NCI-H1436 treated with DMSO at 0.1 percent for 48 hours (cell line): ENCODE measurements at places on chromosomes 5 and 9.

DNA sequence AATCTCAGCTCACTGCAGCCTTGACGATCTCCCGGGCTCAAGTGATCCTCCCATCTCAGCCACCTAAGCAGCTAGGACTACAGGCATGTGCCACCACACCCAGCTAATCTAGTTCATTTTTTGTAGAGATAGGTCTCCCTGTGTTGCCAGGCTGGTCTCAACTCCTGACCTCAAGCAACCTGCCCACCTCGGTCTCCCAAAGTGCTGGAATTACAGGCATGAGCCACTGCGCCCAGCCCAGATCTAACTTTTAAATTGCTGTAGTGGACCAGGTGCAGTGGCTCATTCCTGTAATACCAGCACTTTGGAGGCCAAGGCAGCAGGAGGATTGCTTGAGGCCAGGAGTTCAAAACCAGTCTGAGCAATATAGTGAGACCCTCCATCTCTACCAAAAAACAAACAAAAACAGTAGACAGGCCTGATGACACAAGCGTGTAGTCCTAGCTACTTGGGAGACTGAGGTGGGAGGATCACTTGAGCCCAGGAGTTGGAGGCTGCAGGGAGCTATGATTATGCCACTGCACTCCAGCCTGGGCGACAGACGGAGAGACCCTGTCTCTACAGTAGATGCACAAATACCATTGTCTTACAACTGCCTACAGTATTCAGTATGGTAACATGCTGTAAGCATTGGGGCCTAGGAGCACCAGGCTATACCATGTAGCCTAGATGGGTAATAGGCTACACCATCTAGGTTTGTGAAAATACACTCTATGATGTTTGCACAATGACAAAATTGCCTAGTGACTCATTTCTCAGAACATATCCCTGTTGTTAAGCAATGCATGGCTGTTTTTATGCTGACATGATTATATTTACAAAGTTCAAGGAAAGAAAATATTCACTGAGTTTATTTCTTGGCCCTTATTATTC lies 1.5 kb upstream of the SIT1 start:
- no peak for DNase-seq

- DNase-seq: peak; percentile 47
Observed at GRCh38 chr9:107158321-107158720, 124.8 kb upstream of the RAD23B start.

- DNase-seq: no peak
Observed at GRCh38 chr9:135122316-135122715, 34.8 kb downstream of the OLFM1 start.

DNA sequence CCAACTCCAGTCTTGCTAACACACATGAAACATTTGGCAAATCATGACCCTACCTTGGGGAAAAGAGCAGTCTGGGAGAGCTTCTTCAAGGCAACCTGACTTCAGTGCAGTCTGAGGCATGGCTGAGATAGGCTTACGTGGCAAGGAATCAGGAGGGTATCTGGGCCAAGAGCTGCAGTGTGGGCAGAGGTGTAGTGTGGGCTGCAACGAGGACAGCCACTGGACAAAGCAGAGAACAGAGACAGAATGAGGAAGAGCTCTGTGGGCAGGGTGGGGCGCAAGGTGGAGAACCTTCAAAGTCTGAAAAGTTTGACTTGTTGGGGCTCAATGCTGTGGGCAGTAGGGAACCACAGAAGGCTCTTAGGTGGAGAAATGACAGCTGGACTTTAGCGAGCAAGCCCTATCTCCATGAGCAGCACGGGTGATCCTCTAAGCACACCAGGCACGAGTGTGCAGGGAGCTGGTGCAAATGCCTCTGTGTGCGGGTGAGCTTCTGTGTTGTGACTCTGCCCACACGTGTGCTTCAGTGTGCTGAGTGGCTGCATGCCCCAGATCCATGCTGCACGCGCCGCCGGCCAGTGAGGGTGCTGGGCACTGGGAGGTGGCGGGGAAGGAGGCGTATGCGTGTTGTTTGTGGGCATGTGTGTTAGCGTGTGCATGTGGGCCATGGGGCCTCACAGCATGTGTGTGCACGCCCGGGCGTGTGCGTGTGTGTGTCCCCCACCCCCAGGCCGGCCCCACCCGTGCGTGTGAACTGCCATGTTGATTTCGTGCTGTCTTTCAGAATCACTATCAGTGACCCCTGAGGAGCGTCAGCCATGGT lies 23.3 kb downstream of the GOLGA2 start:
- DNase-seq: no peak

DNA sequence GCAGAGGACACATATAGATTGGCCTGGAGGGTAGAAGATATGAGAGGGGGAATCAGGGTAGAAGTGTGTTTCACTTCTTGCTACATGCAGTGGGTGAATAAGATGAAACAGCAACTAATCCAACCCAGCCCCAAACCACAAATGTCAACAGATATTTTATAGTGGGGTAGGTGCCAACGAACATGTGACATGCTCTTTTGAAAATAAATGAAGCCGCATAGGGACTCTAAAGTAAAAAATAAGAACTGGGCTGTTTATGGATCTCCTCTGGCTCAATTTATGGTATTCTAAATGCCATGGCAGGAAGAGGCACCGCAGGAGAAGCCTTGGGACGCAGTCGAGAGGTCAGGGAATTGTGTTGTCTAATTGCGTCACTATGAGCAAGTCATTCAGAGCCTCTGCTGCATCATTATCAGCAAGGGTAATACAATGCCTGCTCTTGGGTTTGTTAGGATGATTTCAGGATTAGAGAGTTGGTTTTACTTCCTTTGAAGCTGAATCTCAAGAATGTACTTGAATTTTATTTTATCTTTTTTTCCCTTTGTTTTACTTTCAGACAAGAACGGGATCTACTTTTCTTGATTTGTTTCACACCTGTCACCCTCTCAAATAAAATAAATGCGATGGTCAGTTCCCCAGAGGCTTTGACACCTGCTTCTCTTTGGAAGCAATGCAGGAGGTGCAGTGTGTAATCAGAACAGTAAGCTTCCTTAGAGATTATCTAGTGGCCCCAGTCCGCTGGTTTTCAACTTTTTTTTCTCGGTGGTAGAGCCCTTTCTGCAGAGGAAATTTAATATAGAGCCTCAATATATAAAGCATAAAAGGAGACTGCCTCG lies 375.6 kb upstream of the CLINT1 start:
- peak; percentile 19 for DNase-seq

DNA sequence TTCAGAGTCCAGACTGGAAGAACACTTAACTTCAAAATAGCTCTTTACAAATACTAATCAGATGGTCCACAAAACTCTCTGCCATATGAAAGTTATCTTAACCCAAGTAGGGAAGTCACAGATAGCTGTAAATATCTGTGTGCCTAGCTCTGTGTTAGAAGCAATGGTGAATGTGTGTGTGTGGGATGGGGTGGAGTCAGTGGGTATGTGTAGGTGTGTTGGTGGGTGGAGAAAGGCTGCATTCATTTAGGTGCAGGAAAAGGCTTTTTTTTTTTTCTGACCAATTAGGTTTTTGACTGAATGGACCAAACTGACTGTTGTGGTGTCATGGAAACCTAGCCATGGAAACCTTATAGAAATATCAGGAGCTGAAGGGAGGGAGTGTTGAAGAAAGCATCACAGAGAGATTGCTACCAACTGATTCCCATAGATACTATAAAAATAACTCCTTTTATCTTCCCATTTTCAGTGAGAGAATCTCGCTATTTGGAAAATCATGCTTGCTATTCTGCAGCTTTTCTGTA lies 156.2 kb upstream of the NR3C1 start:
- DNase-seq: no peak

DNA sequence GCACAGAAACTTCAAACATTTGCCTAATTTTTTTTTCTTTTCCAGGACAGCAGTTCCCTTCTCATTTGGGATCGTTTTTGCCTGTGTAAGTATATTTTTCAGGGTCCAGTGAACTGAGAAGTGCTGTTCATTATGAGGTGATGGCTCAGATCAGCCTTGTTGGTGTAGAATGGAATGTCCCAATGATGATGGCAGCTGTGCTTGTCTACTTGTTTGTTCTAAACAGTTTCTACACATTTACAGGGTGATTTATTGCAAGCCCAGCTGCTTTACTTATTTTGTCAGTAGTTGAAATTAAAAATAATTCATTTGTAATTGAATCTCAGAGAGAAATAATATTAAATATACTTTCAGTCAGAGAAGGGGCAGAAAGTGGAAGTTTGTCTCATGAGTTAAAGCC lies 337.6 kb upstream of the SEMA6A start:
- no peak for DNase-seq

DNA sequence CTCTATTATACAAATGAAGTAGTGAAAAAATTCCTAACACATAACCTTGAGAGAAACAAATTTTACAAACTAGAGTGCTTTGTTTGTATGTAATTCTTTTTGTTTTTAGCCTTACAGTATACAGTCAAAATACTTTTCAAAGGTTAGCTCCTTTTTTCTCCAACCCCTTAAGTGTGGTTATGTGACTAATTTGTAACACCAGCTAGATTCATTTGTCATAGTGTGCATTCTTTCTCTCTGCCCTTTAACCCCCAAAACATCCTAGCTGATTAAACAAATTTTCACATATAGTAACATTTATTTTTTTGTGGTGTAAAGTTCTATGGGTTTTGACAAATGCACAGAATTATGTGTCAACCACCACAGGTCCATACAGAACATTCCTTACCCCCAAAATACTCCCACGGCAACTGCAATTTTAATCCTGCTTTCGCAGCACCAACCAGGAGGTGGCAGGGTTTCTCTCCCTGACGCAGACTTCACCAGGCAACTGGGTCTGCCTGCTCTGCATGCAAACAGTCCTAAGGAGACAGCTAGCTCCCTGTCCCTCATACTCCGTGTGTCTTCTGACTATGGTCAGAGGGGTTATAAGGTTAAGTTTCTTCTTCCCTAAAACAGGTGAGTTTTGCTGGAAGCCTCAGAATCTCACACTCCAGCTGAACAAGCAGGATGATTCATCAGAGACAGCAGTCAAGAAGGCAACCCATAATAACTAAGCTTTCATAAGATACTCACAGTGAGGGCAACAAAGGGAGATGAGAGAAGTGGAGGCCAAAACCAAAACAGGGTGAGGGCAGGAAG lies 44.5 kb upstream of the NR5A1 start:
- no peak for DNase-seq

- no peak for DNase-seq
Observed at GRCh38 chr5:2142456-2142954, 259.8 kb upstream of the IRX4 start.

GRCh38 chr5:83715236-83716065 lies 5.2 kb downstream of the HAPLN1 start:
- no peak for DNase-seq

DNA sequence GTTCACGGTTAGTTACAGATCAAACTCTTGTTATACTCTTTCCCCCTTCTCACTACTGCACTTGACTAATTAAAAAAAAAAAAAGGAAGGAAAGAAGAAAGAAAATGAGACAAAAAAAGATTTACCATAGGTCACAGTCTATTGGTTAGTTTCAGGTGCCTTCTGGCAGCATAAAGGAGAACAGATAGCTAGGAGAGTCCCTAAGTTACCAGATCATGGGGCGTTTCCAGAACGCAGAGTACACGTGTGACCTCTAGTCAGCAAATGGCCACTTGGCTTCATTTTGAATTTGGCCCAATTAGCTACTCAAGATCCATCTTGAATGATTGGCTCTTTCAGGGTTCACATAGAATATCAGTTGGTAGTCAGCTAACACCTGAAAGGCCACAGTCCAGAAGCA lies 20.3 kb upstream of the TMEM171 start:
- DNase-seq: no peak

DNA sequence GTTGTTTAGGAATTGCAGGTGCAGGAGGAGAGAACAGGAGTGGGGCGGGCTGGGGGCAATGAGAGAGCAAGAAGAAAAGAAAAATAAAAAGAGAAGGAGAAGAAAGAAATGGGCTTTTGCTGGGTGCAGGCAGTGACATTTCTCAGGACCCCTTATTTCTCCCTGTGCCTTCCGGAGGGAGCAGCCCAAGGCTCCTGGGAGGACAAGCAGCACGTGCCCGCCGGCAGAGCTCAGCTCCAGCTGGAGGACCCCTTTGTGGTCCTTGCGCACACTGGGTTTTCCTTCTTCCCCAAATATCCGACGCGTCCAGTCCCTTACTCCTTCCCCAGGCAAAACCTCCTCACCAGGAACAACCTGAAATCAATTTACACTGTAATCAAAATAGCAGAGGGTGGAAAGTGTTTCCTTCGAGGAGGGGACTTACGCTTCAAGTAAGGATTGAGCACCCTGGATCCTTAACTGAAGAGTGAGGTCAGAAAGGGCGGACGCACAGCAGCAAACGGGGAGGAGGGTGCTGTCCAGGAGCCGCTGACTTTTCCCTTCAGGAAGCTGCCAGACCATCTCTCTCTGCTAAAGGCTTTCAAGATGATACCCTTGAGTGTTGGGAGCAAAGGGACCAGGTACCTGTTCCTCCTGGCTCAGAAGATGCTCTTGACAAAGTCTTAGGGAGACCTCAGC lies 2.1 kb downstream of the BTNL9 start:
- no peak for DNase-seq

- DNase-seq: no peak
Observed at GRCh38 chr5:85813146-85813545, 804.6 kb upstream of the COX7C start.

DNA sequence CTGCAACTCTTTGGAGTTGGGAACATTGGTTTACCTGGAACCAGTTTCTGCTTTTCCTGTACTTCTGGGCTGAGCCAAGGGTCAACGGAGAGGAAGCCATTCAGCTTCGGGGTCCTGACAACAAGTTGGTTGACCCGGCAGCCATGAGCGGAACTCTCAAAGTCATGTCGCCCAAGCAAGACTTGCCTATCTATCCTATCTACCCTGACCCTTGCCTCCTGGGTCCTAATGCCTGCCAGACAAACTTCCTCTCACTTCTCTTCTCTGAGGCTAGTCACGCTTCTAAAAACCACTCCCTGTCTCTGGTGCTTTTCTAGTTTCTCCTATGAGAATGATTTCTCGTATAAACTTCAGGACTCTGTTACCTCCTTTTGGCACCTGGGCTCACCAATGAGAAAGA lies 44.7 kb upstream of the CRHBP start:
- no peak for DNase-seq

DNA sequence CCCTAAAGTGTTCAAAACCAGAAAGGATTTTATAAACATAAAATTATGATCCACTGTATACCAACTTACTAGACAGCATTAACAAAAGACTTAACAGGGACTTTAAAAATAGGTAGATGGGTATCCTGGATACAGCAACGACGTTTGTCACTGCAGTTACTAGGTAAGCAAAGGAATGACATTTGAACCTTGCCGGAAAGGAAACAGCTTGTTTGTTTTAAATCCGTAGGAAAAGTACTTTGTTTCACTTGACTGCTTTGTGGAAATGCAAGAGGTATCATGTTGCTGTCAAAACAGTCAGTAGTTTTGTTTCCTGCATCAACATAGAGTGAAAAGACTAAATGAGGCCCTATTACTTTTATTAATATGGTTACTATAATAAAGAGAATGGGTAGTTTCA lies 122.9 kb downstream of the CDC42SE2 start:
- no peak for DNase-seq

GRCh38 chr9:134544388-134545214 lies 97.0 kb upstream of the COL5A1 start:
- DNase-seq: no peak

- no peak for DNase-seq
Observed at GRCh38 chr5:176360894-176361436, 599 bp downstream of the KIAA1191 start.
